ENCODE measurements at places on chromosomes 16 and 17.

- no peak for DNase-seq
Measured at GRCh38 chr17:34892461-34893249, 68.6 kb downstream of the CCT6B start.

DNA sequence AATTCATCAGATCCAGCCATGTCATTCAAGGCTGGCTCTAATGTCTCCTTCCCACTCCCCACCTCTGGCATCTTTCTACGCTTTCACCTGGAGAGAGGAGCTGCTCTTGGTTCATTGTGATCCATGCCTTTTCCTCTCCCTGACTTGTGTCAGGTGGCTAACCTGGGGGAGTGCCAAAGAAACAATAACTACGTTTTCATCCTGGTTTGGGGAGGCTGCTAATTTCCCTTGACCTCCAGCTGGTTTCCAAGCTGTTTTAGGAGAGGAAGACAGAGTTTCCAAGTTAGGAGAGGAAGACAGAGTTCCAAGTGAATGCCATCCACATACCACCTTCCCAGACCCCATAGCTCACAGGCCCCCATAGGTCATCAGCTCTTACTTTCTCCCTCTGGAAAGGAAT, 40.0 kb upstream of the HLF start:
- no peak for DNase-seq

- no peak for DNase-seq
Measured at GRCh38 chr16:59181821-59182420, 447.8 kb upstream of the GOT2 start.

DNA sequence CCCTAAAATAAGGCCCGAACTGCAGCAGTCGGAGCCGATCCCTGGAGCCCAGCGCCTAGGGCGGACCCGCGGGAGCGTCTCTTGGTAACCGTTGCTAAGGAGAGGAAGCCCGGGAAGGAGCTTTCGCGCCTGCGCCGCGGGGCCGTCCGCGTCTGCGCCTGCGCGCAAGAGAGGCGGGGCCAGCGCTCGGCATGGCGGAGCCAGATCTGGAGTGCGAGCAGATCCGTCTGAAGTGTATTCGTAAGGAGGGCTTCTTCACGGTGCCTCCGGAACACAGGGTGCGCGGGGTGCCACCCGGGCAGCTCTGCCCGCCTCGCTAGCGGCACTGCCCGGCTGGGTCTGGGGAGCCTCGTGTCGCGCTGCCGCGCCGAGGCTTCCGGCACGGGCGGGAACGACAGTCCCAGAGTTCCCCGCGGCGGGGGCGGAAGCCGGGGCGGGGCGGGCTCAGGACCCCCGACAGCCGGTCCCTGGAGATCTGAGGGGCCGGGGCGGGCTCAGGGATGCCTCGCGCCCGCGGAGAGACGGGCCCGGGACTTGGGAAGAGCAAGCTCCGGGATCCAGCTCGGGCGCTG, at the start of gene CDK10:
Gene CDK10, plus strand, starts transcription at position 170 of the 572 bp plus-strand sequence. Its CDS starts 22 bp downstream, at position 192.
- peak; percentile 75 for DNase-seq

DNA sequence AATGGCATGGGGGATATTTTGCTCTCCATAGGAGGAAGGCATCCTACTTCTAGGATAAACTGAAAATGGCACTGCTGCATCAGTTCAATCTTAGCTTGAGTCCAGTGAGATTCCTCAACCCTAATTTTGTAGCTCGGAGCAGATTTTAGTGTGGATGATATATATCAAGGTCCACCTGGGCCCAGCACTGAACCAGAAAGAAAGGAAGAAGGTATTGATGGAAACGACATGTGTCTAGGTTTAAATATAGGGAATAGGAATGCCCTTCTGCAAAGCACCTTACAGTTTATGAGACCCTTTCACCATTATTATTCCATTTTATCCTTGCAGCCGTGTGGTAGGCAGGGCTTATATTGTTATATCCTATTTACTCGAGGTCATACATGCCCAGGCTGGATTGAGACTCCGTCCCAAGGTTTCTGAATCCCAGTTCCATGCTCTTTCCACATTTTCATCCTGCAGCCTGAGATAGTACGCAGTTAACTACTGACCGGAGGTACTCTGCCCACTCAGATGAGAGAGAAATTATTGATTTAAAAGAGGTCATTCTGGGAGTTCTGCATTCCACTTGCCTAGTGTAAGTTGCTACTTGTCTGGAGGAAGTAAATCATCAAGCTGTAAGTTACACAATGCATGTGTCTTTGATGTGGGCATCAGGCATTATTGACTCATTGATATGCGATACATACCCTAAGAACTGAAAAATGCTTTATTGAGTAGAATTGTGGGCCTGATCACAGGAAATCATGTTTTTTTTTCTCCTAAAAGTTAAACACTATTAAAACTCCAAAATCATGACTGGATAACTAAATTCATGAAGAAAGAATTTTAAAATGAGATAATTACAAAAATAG, 10.1 kb downstream of the KRT39 start:
- peak; percentile 95 for DNase-seq

DNA sequence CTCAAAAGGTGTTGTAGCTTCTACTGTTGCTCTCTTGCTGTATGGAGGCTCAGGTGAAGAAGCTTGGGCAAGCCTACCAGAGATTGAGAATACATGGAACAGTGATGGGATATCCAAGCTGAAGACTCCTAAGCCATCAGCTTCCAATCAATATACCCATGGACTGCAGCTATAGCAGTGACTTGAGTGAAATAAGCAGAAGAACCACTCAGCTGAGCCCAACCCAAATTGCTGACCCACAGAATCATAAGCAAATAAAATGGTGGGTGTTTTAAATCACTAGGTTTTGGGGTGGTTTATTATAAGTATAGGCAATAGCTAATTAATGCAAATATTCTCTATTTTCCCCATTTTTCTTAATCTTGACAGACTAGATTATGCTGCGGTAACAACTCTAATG, 147.7 kb upstream of the SALL1 start:
- DNase-seq: no peak

DNA sequence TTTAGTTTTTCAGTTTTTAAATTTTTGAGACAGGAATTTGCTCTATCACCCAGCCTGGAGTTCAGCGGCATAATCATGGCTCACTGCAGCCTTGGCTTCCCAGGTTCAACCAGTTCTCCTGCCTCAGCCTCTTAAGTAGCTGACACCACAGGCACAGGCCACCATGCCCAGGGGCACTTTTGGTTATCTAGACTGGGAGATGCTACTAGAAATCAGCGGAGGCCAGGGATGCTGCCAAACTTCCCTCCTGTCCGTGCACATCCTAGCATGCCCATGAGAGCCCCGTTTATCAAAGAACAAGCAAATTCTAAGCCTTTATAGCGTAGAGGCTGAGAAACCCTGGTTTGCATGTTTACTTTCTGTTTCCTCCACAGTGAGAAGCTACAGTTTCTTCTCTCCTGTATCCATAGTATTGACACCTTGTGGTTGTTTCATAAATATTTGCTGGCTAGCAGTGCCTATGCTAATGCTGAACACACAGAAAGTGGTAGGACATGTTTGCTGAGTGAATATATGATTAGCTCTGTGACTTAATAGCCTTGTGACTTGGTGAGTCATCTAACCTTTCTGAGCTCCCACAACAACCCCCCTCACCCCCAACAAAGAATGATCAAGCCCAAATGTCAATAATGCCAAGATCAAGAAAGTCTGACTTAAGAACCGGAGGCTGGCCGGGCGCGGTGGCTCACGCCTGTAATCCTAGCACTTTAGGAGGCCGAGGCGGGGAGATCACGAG, 39.2 kb upstream of the MAF start:
- DNase-seq: no peak

DNA sequence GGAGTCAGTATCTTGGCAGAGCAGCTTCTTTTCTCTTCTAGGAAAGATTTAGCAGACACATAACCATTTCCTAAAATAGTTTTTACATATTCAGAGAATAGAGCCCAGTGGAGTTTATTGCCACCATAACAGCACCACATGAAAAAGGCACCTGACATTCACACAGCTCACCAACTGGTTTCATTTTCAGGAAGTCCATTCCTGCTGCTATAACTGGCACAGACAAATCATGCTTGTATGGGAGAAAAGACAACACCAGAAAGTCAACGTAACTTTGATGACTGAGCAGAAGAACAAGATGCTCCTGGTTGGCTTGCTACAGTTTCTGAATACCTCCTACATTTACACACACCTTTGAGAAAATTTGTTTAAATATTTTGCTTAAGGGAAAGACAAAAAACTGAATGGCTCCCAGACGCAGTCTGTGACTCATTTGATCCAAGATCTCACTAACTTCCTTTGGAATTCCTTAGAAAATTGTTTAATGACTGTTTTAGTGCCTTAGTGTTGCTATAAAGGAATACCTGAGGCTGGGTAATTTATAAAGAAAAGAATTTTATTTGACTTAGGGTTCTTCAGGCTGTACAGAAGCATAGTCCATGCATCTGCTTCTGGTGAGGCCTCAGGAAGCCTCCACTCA, 1380.6 kb downstream of the CDH8 start:
- DNase-seq: no peak

GRCh38 chr17:42531455-42532354, 4.3 kb upstream of the NAGLU start:
- DNase-seq: peak; percentile 81

DNA sequence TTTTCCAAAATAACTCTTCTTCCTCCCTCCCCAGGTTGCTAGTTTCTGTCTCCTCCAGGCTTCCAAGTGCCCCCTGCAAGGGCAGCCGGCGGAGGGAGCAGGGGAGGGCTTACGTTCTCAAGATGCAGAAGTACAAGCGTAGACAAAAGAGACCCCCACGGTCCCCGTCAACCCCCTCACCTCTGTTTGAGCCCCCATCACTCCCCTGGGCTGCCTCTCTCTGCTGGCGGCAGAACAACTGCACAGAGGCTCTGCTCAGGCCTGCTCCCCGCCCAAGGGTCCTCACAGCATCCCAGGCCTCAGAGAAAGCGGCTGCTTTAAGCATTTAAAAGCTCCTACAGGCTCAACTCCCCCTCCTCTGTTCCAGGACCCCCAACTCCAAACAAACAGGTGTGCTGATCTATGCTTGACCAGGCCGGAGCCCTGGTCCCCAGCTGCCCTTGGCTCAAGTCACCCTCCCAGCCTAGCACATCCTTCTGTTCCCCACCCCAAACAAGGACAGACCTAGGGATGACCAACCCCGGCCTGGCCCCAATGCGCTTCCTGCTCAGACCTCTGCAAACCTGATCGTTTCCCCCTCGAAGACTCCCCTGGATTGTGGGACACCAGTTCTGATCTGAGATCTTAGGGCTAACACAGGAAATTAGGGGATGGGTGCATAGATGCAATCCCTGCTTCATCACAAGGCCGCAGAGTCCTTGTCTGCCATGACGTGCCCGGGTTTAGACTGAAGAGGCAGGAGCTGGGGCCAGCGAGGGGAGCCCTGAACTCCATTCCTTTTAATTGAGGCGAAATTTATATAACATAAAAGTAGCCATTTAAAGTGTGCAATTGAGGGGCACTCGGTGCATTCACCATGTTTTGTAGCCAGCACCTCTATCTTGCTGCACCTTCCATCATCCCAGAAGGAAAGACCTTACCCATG, 17.2 kb upstream of the RBFOX3 start:
- DNase-seq: no peak

DNA sequence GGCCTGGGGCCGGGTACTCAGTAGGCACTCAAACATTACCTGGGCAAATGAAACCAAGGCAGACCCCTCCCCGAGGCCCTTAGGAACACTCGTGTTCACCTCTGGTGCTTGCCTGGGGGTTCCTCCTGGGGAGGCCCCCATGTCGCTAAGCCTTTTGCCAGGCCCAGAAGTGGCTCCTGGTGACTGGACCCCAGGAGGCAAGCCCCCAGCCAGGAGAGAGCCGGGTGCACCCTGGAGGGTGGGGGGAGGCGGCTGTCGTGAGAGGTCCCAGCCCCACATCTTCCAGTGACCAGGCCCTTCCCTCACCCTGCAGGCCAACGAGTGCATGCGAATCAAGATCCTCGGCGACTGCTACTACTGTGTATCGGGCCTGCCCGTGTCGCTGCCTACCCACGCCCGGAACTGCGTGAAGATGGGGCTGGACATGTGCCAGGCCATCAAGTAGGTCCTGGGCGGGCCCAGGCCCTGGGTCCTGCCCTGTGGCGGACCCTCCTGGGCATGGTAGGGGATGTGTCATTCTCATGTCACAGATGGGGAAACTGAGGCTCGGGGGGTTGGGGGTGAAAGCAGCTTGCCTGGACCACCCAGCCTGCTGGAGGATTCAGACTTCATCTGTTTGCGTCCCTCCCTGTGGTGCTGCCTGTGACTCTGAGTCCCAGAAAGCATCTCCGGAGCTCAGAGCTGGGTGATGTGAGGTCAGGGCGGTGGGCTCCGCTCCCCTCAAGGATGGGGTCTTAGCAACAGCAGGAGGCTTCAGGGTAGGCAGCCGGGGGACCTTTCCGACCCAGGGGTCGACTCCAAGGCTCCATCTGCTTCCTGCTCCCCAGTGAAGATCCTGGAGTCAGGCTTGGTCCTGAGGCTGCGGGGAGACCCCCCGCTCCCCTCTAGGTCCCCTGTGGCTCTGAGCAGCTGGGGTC, 32.5 kb downstream of the ADCY7 start:
- DNase-seq: no peak

DNA sequence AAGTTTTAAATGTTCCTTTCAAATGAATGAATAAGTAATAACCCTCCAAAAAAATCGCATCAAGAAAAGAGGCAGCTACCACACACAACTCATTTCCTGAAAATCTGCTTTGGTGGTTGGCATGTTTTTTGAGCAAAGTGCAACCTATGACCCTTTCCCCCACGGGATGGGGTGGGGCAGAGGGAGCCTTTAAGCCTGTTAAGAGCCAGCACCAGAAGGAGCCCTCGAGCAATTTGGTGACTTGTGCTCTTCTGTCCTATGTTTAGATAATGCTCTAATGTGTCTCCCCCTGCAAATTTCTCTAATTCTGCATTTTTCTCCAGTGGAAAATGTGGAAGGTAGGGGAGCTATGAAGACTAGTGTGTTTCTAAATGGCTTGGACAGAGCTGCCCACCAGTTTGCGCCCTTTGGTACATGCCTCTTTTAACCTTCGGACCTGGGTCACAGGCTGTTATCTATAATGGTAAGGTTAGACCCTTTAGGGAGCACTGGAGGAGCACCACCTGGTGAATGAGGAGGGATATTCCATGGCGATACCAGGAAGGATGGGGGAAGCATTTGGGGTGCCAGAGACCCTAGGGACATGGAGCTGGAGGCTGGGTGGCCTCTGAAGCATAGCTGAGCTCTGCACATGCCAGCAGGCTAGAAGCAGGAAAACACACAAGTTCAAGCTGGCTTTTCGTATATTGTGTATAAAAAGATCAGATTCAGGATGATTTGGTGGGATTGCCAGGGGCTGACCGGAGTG, 1.6 kb downstream of the PYCARD start:
- DNase-seq: peak; percentile 78
